ENCODE measurements at places on chromosomes 6 and 20. TPM values are rescaled to one million over a fixed set of nuclear protein-coding genes. Genes with fewer than 3 reads are reported as not detected.

GRCh38 chr20:22732751-22733150 lies 148.4 kb upstream of the FOXA2 start:
- DNase-seq: no peak
- no peak overlapping the region for H3K27ac ChIP-seq
- H3K4me1 ChIP-seq: no peaks in the 10 kb centered on the region
- no peaks in the 10 kb centered on the region for H3K27me3 ChIP-seq

DNA sequence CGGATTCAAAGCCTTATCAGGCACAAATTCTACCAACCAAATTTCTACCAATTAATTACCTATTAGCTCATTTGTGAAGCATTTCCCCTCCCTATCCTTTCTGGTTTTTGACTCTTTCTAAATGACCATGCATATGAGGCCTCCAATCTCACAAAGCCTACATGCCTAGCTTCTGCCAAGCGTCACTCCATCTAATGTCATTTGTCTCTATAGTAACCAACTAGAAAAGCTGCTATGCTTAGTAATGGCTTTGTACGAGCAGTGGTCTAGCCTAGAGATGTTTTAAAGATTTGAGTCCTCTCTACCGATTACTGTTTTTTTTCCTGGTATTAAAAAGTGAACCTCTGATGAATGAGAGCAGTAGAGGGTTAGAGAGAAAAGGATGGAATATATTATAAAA lies 4.8 kb upstream of the ASF1A start:
- H3K4me3 ChIP-seq: no peak overlapping the region
- no peak for DNase-seq
- peaks cover 3% of the 10 kb centered on the region for H3K4me1 ChIP-seq
- H3K27me3 ChIP-seq: no peaks in the 10 kb centered on the region
- H3K36me3 ChIP-seq: no peaks in the 10 kb centered on the region

The THBS2 gene
- 53.2 TPM for total RNA-seq

The CCR6 gene
- not detected for total RNA-seq

DNA sequence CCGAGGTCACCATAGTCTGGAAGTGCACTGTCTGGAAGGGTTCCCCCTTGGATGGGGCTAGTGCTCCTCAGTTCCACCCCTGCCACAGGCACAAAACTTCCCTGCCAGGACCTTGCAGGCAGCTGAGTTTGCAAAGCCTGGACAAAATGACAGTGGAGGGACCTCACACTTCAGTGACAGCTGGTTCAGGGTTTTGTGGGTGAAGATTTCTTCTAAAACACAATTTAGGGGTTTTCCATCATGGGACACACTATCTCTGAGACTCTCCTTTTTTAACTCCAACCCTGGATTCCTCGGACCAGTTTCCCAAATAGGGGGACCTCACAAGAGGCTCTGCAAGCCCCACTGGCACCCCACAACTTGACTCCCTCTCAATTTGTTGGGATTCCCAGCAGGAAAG lies 33.6 kb upstream of the PREX1 start:
- H3K27ac ChIP-seq: no peak overlapping the region
- DNase-seq: no peak
- no peaks in the 10 kb centered on the region for H3K36me3 ChIP-seq
- no peaks in the 10 kb centered on the region for H3K4me1 ChIP-seq

GRCh38 chr6:149565527-149566409 lies at the start of gene GINM1:
TSS of gene GINM1 (plus strand) at chr6:149566375. CDS start at chr6:149566415, 40 bp downstream.
- peak; percentile 93 for DNase-seq
- peak within 1 kb of the TSS; percentile 90 for H3K27ac ChIP-seq
- no peaks in the 10 kb centered on the region for H3K27me3 ChIP-seq
- H3K36me3 ChIP-seq: no peaks in the 10 kb centered on the region
- H3K4me1 ChIP-seq: no peaks in the 10 kb centered on the region
- peak within 1 kb of the TSS; percentile 91 for H3K4me3 ChIP-seq

DNA sequence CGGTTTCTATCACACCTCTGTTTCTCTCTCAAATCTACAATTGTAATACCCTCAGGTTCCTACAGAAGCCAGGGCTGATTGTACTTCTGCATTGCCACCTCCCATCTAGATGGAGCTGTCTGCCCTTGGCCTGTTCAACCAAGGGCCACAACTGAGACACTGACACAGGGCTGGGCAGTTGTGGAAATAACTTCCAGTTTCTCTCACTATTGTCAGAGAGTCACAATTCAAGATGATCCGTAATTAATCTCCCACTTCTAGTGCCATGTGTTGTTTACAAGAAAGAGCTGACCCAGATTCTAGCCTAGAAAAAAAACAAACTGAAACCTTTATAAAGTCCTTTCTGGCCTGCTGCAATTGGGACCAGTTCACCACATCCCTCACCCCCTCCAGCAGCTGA lies 22.2 kb downstream of the RCAN2 start:
- no peak for DNase-seq
- H3K36me3 ChIP-seq: no peaks in the 10 kb centered on the region
- no peaks in the 10 kb centered on the region for H3K27me3 ChIP-seq
- H3K4me1 ChIP-seq: peaks cover 2% of the 10 kb centered on the region

GRCh38 chr20:49874696-49875095 lies 40.6 kb downstream of the SPATA2 start:
- no peaks in the 10 kb centered on the region for H3K36me3 ChIP-seq
- no peak overlapping the region for H3K4me3 ChIP-seq
- H3K27ac ChIP-seq: peak overlapping the region; percentile 17
- peaks cover 5% of the 10 kb centered on the region for H3K4me1 ChIP-seq
- no peak for DNase-seq

GRCh38 chr6:166907871-166908806 lies 48.2 kb downstream of the RNASET2 start:
- no peaks in the 10 kb centered on the region for H3K36me3 ChIP-seq
- peak; percentile 31 for DNase-seq
- no peak overlapping the region for H3K4me3 ChIP-seq
- H3K27me3 ChIP-seq: no peaks in the 10 kb centered on the region
- H3K27ac ChIP-seq: no peak overlapping the region
